ENCODE measurements at places on chromosomes 6 and 20.
A peak's percentile ranks its signal among the peaks of the same experiment; 100 is the strongest.

- no peak for DNase-seq
Measured at GRCh38 chr6:43886717-43887339, 116.8 kb downstream of the VEGFA start.

GRCh38 chr6:71043902-71044301 lies 87.0 kb upstream of the B3GAT2 start:
- peak; percentile 21 for DNase-seq

DNA sequence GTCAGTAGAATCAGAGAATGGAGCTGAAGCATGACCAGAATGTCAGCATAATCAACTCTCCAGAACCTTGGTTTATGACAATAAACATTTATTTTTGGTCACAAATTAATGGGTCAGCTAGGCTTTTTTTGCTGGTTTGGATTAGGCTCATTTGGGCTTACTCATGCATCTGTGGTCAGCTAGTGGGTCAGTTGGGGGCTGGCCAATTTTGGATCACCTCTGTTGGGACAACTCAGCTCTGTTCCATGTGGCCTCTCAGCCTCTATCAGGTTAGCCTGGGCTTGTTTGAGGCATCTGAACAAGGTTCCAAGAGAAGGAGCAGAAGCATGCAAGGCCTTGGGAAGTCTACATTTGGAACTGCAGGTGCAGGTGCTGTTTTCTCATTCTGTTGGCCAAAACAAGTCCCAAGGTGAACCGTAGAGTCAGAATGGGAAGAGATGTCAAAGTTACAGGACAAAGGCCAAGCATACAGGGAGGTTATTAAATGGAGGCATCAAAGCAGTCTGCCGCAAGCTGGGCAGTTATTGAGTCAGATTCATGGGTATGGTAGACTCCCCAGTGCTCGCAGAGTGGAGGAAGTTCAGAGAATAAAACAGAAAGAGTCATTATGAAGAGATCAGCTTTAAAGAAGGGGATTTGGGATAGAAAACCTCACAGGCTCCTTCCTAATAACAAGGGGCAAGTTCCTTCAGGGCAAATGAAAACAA lies 173.0 kb downstream of the PLCB4 start:
- no peak for DNase-seq

DNA sequence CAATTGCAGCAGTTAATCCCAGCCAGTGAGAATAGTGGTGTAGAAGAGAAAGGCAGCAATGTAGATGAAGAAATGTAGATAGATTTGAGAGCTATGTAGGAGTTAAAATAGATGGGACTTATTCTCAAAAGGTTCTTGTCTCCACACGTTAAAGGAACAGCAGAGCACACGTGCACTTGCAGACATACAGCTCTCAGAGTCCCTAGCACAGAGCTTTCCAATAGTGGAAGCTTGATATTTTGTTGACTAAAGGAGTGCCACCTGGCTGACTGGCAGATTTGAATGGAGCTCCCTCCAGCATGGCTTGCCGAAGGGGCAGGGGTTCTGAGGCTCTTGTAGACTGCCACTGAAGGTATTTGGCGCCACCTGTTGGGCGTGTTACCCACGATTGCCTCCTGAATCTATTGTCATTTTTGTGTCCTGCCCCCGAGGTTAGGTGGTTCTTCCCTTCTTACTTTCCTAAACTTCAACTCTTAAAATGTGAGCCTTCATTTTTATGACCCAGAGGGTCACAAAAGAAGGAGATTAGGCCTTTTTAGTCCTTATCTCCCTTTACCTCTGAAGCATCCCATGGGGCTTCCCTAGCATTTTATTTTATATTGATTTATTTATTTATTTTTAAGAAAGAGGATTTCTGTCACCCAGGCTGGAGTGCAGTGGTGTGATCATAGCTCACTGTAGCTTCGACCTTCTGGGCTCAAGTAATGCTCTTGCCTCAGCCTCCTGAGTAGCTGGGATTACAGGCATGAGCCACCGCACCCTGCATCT lies 16.4 kb downstream of the BRD2 start:
- peak; percentile 89 for DNase-seq

DNA sequence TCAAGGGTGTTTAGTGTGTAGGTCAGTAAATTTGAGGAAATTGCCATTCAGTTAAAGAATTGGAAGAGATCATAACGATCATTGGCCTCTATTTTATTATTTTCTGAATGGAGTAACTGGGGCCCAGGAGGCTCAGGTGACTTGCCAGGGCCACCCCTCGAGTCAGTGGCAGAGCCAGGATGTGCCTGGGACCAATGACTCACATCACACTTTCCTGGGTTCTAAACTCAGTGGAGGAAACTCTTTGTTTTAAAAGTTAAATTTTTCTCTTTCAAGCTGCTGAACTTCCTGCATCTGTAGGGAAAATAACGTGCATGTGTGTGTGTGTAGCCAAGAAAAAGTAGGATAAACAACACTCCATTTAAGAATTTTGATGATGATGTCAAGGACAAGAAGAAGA lies 135.5 kb downstream of the MYLK4 start:
- no peak for DNase-seq

DNA sequence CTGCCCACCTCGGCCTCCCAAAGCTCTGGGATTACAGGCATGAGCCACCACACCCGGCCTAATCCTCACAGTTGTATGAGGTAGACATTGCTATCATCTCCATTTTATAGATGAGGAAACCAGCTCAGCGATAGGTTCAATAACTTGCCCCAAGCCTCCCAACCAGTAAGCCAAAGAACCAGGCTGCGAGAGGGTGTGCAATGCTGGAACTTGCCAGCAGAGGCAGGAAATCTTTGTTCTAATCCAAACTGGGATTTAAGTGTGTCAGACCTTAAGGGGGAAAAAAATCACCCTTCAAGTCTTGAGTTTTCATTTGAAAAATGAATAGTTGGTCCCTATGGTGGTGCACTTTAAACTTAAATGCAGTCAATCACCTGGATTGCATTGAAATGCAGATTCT lies 20.1 kb upstream of the RNGTT start:
- DNase-seq, result peak; percentile 77

- DNase-seq, result no peak
Measured at GRCh38 chr6:130557481-130558112, 191.8 kb downstream of the TMEM200A start.

- no peak for DNase-seq
Measured at GRCh38 chr6:7960848-7961247, 50.3 kb upstream of the TXNDC5 start.

- DNase-seq, result no peak
Measured at GRCh38 chr6:136975089-136975715, 53.1 kb downstream of the SLC35D3 start.

DNA sequence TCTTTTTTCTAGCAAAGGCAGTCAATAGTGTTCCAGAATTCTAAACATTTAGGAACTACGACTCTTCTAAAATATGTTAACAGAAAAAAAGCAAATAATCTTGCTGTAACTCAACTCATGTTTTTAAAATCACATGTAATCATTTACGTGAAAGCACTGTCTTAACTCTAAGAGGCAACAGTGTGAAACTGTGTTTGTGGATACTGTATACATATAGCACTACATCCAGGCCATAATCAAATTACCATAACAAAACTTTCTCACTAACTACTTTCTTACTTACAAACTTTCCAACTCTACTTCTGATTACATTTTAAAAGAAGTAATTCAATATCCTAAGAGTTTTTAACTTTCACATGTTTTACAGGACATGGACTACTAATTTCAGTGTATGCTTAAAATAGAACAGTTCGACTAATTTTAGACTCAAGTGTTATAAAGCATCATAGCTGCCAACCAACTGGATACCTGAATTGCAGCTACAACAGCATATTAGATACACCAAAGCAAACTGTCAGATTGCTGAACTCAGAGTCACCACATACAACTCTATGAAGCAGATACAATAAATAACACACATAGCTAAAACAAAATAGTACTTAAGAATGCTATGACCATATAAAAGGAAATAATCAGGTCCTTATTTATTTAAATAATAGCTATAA lies 121.6 kb upstream of the BEND6 start:
- no peak for DNase-seq

GRCh38 chr6:35018182-35018519 lies 123.0 kb downstream of the TCP11 start:
- DNase-seq, result no peak

DNA sequence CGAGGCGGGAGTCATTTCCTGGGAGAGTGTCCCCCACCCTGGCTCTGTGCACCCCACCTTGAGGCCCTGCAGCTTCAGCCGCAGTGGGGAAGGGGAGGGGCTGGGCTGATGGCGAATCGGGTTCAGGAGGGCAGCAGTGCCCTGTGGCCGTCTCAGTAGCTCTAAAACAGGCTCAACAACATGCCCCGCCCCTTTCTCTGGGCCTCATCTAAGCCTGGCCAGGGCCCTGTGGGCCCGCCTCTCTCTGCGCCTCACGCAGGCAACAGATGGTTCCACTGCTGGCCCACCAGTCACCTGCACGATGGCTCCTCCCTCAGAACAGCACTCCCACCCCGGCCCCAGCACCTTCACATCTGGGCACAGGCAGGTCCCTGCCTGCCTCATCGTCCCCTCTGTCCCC lies 30.2 kb downstream of the CHRNA4 start:
- DNase-seq, result no peak

- no peak for DNase-seq
Measured at GRCh38 chr6:150710236-150710635, 110.6 kb downstream of the PLEKHG1 start.

DNA sequence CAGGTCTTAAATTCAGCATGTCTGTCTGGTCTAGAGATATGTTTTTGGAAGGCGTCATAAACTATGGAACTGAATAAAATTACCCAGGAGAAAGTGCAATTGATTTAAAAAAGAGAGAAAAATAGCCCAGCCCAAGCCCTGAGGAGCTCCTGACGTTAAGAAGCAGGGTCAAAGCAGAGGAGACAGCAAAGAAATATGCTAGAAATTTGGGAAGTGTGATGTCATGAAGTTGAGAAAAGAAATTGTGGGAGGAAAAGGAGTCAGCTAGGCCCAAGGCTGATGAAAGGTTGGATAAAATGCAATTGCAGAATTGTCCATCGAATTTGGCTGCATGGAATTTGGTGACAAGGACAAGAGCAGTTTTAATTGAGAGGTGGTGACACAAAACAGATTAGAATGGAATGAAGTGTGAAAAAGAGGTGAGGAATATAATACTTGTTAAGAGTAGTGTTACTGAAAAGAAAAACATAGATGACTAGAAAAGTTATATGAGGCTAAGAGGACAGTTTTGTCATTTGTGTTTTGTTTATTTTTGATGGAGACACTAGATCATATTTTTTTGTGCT lies 381.6 kb downstream of the LAMA2 start:
- peak; percentile 41 for DNase-seq

- DNase-seq, result peak; percentile 89
Measured at GRCh38 chr6:3421791-3422434, 34.9 kb downstream of the SLC22A23 start.

DNA sequence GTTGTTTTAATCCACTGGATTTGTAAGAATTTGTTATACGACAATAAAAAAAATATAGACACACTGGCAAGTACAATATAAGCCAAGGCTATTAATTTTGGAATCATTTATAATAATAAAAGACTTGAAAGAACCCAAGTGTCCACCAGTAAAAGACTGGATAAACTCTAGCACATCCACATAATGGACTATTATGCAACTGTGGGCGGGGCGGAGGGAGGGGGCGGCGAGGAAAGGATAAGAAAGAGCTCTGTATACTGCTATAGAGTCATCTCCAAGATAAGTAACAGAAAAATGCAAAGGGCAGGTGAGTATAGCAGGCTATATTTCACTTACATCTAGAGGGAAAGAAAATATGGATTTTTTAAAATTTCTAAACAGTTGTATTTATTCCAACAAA lies 123.3 kb downstream of the TBC1D32 start:
- DNase-seq, result no peak

- DNase-seq, result no peak
Measured at GRCh38 chr6:36559011-36559793, 11.9 kb upstream of the STK38 start.

DNA sequence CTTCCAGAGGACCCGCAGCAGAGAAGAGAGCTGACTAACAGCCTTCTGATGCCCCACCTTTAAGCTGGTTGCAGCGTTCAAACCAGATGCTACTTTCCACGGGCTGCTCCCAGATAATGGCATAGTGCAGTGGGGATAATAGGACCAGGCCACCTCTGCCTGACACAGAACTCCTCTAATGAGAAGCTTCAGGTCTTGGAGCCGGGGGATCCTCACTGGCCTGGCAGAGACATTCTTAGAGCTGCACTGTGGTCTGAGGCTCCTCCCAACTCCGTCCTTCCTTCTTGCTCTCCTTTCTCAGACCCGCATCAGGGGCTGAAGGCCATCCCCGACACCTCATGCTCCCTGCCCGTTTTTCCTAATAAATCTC lies 206.6 kb upstream of the MARCKS start:
- no peak for DNase-seq

GRCh38 chr6:87824958-87825491 lies 123.0 kb upstream of the AKIRIN2 start:
- DNase-seq, result no peak

GRCh38 chr20:49151436-49151835 lies 36.7 kb downstream of the STAU1 start:
- no peak for DNase-seq

- DNase-seq, result peak; percentile 16
Measured at GRCh38 chr6:29696147-29697125, 15.5 kb upstream of the ZFP57 start.

- no peak for DNase-seq
Measured at GRCh38 chr6:90080876-90081481, 186.7 kb downstream of the GJA10 start.

DNA sequence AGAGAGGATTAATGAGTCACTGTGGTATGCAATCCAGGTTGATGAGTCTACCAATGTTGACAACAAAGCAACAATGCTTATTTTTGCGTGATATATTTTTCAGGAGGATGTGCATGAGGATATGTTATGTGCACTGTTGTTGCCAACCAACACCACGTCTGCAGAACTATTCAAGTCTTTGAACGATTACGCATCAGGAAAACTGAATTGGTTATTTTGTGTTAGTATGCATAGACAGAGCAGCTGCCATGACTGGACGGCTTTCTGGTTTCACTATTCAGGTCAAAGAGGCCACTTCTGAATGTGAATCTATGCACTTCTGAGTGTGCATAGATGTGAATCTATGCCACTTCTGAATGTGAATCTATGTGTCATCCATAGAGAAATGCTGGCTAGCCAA lies 134.0 kb upstream of the GRIK2 start:
- DNase-seq, result no peak

DNA sequence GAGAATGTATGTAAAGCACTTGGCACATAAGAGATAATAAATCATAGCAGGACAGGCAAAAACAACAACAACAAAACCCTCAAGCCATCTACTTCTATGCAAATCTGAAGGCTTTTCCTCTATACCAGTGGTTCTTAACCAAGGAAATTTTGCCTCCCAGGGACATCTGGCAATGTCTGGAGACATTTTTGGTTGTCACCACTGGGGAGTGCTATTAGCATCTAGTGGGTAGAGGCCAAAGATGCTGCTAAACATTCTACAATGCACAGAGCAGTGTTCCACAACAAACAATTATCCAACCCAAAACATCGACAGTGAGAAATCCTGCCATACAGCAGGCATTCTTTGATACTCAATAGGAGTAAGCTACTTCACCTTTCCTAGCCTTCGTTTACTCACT lies 28.2 kb downstream of the NDRG3 start:
- DNase-seq, result peak; percentile 10

DNA sequence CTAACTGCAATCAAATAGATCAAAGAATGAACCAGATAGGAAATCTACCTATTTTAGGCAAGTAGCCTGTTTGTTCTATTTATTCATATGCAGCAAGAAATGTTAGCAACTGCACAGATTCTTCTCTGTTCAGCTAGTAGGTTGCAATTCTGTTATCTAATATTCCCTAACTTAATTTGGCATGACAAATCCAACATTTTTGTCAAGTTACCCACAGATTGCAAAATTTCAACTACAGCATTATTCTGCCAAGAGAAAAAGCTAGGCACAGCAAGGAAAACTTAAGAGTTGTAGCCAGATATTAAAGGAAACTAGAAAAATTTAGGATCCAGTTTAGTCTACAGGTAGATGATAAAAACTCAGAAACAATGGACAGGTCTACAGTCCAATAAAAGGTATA lies 104.4 kb upstream of the SYNCRIP start:
- DNase-seq, result peak; percentile 34
